Testis (tissue), 5 donors: ENCODE measurements at places on chromosomes 6 and 20. TPM values are rescaled to one million over a fixed set of nuclear protein-coding genes. Genes with fewer than 3 reads are reported as not detected.

The C6orf163 gene
- polyA plus RNA-seq = 10.1 TPM

DNA sequence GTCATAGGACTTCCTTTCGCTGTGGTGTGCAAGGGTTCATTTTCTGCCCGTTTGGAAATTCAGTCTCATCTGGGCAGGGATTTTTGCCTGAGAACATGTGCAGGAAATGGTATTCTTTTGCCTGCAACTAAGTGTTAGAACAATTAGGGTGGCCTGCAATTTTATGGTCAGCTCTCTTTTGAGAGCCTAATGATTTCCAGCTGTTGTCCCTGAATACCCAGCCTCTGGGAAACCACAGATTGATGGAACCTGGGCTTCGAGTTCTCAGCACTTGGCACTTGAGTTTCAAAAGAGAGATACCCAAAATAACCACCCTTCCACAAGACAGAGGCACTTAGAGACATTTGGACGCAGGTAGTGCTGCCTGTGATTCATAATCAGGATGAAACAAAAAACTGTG is 217.2 kb upstream of the FOXA2 start:
- H3K27me3 ChIP-seq = no peaks in the 10 kb centered on the region
- DNase-seq = no peak
- no peak overlapping the region for H3K27ac ChIP-seq
- H3K4me1 ChIP-seq = peaks cover under 1% of the 10 kb centered on the region
- no peak overlapping the region for H3K4me3 ChIP-seq
- H3K36me3 ChIP-seq = no peaks in the 10 kb centered on the region

DNA sequence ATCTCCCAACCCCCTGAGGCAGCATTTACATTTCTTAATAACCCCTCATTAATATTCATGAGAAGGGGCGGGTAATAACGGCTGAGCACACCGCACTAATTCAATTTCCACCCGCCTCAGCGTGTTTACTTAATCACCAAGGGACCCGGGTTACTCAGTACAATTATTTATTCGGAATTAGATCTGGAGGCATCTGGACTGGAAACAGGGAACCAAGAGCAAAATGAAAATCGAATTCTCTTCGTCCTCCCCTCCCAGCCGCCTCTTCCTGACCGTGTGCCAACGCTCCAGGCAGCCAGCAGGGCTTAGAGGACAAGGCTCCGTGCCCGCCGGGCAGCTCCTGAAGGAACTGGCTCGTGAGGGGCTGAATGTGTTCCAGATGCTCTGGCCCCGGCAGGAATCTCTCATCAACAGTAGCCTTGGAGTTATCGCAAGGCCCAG is 23.5 kb upstream of the CTNNBL1 start:
- DNase-seq = peak; percentile 32
- no peaks in the 10 kb centered on the region for H3K27me3 ChIP-seq
- H3K36me3 ChIP-seq = no peaks in the 10 kb centered on the region
- no peak overlapping the region for H3K27ac ChIP-seq

- no peak overlapping the region for H3K27ac ChIP-seq
- no peak for DNase-seq
- peaks cover 9% of the 10 kb centered on the region for H3K4me1 ChIP-seq
- no peaks in the 10 kb centered on the region for H3K27me3 ChIP-seq
These were observed 113.8 kb upstream of the AFDN start for GRCh38 chr6:167712731-167713475.

- DNase-seq = no peak
These were observed 63.6 kb downstream of the FAXC start for GRCh38 chr6:99285881-99286280.

DNA sequence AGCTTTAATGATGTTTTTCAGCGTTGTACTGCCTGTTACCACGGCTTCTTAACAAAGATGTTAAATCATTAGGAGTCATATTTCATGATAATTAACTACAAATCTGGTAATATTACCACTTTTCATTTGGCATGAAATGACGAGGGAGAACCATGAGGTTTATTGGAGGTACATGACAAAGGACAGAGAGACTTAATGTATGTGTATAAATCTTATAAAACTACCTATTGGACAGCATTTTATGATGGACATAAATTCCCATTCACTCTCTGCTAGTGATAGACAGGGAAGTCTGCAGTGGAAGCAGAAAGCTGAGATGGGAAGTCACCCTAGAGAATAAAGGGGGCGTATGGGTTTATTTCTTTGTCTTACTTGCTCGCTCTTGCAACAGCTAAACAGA is 949.9 kb upstream of the FLRT3 start:
- DNase-seq = no peak
- no peaks in the 10 kb centered on the region for H3K4me1 ChIP-seq
- H3K36me3 ChIP-seq = no peaks in the 10 kb centered on the region
- H3K27me3 ChIP-seq = no peaks in the 10 kb centered on the region

The UBE2V1 gene
- 121 TPM for polyA plus RNA-seq

DNA sequence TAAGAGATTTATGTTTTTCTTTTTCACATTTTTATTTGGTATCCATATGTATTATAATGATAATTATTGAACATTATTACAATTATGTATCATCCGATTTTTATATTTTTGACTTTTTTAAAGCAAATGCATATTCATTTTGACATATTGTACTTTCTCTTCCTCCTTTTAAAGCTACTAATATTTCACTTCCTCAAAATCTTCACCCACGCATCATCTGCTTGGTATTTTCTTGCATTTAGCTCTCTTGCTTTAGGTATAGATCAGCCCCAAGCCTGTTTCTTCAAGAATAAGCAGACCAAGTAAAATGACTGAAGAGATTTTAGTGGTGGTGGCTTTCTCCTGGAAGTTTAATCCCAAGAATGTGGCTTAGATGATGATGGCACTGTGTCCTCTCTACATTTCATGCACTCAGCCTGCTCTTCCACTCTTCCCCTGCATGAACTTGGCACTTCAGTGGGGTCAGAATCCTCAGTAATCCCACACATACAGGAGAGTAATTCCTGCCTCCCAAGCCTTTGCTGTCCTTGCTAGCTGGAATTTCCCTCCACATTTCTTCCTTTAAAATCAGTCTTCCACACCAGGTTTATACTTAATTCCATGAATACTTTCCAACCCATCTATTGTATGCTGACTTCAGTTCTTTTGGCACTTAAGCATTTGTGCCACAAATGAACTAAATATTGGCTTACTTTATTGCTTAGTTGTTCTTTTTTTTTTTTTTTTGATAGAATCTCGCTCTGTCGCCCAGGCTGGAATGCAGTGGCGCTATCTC is 8.2 kb downstream of the NCOA7 start:
- no peaks in the 10 kb centered on the region for H3K36me3 ChIP-seq
- DNase-seq = no peak
- no peaks in the 10 kb centered on the region for H3K27me3 ChIP-seq
- H3K27ac ChIP-seq = no peak overlapping the region

The FAM83C gene
- 0.96 TPM for polyA plus RNA-seq

The UBE3D gene
- polyA plus RNA-seq = 2.4 TPM

The MLN gene
- not detected for polyA plus RNA-seq

- H3K27ac ChIP-seq = peak overlapping the region; percentile 64
- DNase-seq = peak; percentile 60
- H3K36me3 ChIP-seq = no peaks in the 10 kb centered on the region
- H3K4me3 ChIP-seq = peak overlapping the region; percentile 56
These were observed 162.2 kb downstream of the TBXT start for GRCh38 chr6:166005401-166005943.
